ENCODE measurements at places on chromosomes 11 and 22.

DNA sequence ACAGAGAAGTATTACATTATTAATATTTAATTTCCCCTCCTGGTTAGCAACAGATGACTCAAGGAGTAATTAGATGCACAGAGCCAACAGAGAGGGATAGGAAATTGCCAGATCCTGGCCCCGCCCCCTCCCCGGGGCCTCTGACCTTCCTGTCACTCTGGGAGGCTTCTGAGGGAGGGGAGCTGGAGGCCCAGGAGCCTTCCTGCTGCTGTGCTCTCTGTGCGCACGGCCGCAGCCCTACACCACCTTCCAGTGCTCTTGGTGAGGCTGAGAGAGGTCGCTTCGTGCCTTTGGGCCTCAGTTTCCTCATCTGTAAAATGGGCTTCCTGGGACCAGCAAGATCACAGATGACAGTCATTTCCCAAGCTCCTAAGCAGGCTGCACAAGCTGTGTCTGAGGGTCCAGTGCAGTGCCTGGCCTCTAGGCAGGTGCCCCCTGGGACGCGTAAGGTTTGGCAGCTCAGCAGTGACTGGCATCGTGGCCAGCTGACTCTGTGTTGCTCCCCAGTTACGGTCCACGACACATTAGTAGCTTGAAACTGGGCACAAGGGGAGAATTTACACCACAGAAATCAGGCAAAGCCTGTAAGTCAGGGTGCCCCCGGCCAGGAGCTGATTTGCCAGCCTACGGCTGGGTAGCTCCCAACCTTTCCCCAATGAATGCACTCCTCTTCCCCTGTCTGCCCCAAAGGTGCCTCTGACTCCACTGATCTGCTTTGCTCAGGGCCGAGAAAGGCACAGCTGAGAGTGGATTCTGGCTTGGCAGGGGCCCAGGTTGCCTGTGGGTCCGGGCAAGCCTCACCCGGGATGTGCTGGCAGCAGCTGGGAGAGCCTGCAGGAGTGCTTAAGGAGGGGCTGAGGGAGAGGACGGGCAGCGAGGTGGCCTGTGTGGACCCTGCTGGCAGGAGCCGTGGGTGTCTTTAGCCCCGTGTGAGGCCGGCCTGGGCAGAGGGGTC lies 2.3 kb downstream of the ADORA2A start:
- peak; percentile 68 for DNase-seq

GRCh38 chr11:10302744-10303557 lies 1.9 kb upstream of the ADM start:
- peak; percentile 75 for DNase-seq

DNA sequence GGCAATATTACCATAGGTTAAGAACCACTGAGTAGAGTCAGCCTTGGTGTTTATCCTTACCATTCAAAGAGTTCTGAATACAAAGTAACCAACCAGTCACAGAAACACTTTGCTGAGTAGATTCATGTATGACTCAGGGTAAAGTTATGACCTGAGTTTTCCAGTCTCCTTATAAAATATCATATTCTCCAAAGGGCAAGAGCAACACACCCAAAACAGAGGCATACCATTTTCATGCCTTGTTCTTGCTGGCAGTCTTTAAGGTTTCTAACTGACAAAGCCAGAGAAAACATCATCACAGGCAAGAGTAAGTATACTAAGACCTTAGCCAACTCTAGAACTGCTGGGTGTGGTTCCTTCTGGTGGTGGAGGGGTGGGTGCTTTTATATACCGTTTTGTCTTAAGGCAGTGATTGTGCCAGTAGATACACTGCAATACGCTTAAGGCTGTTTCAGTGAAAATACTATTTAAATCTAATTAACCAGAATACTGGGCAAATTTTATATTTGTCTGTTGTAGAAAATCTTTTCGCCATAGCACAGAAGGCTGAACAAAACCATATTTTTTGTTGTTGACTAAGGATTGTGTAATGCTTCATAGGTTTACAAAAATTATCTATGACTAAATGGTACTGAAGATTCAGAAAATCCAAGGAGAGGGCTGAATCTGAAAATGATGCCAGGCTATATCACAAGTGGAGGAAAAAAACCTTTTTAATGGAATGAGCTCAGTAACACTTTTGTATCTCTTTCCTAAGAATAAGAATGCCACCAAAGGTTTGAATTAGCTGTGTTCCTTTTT lies 3.0 kb downstream of the ATL3 start:
- DNase-seq, result no peak

DNA sequence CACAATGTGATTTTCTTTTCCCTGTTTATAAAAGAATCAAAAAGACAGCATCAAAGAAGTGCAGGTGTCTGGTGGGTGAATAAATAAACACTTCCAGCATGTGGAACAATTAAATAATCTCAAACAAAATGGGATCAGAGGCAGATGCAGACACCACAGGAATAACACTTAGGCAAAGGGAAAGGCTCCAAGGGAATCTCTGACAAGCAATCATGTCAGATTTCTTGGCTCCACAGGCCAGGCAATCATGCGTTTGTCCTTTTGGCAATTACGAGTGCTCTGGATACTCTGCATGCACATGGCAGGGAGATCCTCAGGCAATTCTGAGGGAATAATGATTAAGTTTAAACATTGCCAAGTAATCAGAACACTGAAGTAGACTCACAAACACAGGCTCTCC lies 403.5 kb upstream of the LUZP2 start:
- DNase-seq, result peak; percentile 72

- DNase-seq, result no peak
These were observed 258.3 kb downstream of the ETS1 start for GRCh38 chr11:128328955-128329551.

GRCh38 chr11:15636521-15637089 lies 521.9 kb downstream of the INSC start:
- no peak for DNase-seq

GRCh38 chr11:32968541-32968940 lies 47.1 kb upstream of the DEPDC7 start:
- DNase-seq, result no peak

GRCh38 chr11:122772945-122773344 lies 65.4 kb upstream of the CRTAM start:
- DNase-seq, result no peak

GRCh38 chr11:66317322-66317722 lies 478 bp upstream of the CD248 start:
- DNase-seq, result no peak

DNA sequence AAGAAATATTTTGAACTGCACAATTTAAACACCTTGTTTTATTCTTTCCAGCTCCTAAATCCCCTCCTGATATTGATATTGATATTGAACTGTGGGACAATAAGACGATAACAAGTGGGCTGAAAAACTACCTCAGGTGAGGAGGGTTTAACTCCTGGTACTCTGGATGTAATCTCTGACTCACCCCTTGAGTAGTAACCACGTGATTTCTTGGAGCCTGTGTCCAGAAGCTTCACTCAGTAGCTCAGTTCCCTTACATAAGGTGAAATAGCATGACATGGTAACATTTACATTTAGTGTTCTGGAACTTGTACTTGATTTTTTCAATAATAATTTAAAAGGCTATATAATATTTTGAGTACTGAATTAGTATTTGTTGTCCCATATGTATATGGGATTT lies 168.0 kb downstream of the PGR start:
- DNase-seq, result no peak

GRCh38 chr11:40129266-40129665 lies 1330.2 kb downstream of the LRRC4C start:
- no peak for DNase-seq

GRCh38 chr11:17695454-17696441 lies 23.6 kb upstream of the MYOD1 start:
- no peak for DNase-seq

DNA sequence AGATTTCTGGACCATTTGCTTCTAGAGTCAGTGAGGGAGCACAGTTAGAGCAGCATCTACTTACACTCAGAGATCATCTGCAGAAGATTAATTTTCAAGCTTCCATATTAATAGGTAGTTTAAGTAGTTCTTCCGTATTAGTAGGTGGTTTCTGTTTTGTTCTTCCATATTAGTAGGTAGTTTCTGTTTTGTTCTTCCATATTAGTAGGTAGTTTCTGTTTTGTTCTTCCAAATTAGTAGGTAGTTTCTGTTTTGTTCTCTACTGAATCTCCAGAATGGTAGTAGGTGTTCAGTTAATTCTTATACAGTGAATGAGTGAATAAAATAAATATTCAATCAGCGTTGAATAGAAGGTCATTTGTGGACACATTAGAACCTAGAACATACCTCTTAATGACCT lies 175.7 kb downstream of the TMEM135 start:
- DNase-seq, result no peak

DNA sequence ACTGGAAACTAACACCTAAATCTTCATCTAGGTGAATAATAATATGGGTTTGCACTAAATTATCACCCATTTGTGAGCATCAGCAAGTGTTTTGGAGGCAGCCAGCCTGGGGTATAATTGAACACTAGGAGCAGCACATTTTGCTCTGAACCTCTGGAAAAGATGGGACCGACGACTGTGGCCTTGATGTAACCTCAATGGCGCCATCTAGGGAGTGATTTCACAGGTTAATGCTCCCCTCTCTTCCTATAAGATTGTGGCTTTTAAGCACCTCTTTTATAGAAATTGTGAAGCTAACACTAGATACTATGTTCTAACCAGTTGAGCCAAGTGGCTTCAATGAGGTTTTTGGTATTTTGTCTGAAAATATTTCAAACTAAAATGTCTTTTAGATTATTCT lies 203.7 kb downstream of the NELL1 start:
- DNase-seq, result peak; percentile 92

DNA sequence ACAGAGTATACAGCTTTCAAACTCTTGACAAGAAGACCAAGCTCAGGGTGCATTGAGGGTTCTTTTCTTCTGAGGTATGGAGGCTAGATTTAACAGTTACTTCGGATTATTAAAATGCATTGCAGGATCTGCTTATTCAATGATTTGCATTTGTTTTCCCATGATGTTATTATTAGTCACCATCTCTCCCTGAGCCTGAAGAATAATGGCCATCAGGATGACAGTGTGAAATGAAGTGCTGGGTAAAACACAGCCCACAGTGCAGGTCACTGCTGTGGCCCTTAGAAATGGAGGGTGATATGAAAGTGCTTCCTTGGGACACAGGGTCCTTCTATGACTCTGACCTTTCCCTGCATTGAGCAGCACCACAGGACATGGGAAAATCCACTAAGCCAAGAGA lies 40.0 kb downstream of the TECTA start:
- no peak for DNase-seq

- no peak for DNase-seq
These were observed 86.2 kb downstream of the UBASH3B start for GRCh38 chr11:122741613-122742300.

GRCh38 chr11:12131943-12132789 lies 21.8 kb downstream of the MICAL2 start:
- DNase-seq, result no peak

- no peak for DNase-seq
These were observed 75.0 kb downstream of the ZC3H12C start for GRCh38 chr11:110168033-110168803.

- peak; percentile 22 for DNase-seq
These were observed 12.2 kb upstream of the MFNG start for GRCh38 chr22:37498289-37498909.

GRCh38 chr11:102813484-102813883 lies 15.5 kb upstream of the MMP1 start:
- DNase-seq, result no peak

- no peak for DNase-seq
These were observed 40.3 kb upstream of the MPEG1 start for GRCh38 chr11:59253001-59253400.

GRCh38 chr11:64929625-64930024 lies 5.1 kb downstream of the PPP2R5B start:
- DNase-seq, result no peak

DNA sequence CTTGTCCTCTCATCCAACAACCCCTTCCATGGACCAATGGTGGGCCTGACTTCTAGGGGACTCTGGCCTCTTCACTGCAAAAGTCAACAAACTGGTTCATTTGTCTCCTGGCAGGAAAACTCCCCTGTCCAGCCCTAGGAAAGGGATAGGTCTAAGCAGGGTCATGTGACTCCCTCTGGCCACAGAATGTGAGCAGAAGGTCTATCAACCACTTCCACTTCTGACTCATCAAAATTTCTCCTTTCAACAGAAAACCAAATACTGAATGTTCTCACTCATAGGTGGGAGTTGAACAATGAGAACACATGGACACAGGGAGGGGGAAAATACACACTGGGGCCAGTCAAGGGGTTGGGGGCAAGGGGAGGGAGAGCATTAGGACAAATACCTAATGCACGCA lies 1.3 kb upstream of the ISX start:
- no peak for DNase-seq

DNA sequence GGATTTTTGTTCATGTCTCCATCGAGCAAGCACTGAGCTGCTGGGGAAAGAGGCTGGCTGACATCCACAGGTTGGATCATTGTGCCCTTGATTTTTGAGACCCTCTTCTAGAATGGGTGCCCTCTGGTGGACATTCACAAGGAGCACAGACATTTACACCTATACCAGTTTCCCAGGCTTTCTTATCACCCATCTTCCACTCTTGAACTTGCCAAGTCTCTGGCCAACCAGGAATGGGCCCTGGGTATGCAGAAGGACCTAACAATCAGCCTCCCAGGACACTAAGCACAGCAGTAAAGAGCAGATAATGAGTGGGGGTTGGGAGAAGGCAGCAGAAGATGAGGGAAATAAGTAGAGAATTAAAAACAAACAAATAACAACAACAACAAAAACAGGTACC lies 5.7 kb upstream of the INTS4 start:
- peak; percentile 81 for DNase-seq

GRCh38 chr22:31179345-31179744 lies 19.4 kb downstream of the RNF185 start:
- peak; percentile 59 for DNase-seq

DNA sequence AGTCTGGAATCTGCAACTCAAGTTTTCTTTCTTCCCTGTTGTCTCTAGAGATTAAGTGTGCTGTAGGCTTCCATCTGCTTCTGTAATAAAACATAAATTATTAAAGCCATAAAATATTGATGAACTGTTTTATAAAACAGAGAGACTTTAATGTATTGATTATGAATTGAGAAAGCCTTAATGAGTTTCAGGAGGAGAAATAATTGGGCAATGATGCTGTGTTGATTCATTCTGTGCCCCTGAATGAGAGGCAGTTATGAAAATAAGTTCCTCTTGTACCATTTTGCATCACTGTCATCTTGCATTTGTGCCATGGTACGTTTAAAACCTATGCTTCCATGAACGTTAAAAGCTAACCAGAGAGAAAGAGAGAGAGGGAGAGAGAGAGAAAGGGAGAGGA lies 194.1 kb upstream of the LARGE1 start:
- no peak for DNase-seq

GRCh38 chr11:114141863-114142580 lies 82.5 kb downstream of the ZBTB16 start:
- no peak for DNase-seq

- peak; percentile 66 for DNase-seq
These were observed 12.7 kb downstream of the C11orf91 start for GRCh38 chr11:33687733-33688479.

DNA sequence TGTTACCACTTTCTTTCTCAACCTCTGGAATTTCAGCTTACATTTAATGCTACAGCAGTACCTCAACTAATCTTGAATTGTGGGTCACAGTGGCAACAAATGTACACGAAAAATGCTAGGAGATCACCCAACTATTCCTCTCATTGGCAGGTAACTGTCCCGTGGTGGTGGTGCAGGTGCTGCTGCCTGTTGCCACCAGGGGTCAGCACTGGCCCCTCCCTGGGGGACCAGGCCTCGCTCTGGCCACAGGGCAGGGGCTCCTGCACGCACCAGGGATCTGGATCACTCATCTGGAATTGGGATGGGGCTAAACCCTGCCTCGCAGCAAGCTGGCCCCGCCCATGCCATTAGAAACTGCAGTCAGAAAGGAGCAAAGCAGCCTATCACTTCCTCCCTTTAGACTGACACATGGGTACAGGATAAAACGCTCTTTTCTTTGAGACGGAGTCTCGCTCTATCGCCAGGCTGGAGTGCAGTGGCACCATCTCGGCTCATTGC lies 6.9 kb upstream of the POLDIP3 start:
- DNase-seq, result peak; percentile 35
